ENCODE measurements at places on chromosomes 4 and X.

- no peak for DNase-seq
These were observed 96.2 kb downstream of the RBM46 start for GRCh38 chr4:154877110-154877760.

DNA sequence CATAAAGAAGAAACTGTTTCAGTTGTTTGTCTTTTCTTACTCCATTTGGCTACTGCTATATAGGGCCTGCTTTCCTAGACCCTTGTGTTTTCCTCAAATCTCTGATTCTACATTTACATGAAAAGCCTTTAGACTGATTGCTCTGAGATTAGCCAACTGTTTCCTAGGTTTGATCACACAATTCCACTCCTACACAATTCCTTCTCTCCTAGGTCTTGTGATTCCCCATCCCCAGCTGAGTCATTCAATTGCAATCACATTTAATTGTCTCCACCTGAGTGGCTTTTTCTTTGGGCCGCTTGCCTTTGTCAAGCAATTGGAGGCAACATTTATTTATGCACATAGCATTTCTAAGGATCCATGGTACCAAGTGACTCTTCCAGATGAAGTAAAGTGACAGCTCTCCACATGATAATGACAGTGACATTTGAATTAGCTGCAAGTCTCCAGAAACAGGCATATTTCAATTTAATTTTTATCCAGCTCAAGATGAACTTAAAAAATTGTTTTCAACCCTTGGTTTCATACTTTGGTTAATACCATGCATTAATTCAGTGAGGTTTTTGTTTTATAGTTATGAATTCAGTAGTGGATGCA is 35.8 kb downstream of the ATXN3L start:
- DNase-seq = no peak

- DNase-seq = no peak
These were observed 105.4 kb downstream of the GPC3 start for GRCh38 chrX:133880032-133880443.

- DNase-seq = no peak
These were observed 301.2 kb downstream of the MAPK10 start for GRCh38 chr4:86058621-86059020.

GRCh38 chrX:29453333-29453732 is 762.0 kb upstream of the MAGEB2 start:
- DNase-seq = no peak

DNA sequence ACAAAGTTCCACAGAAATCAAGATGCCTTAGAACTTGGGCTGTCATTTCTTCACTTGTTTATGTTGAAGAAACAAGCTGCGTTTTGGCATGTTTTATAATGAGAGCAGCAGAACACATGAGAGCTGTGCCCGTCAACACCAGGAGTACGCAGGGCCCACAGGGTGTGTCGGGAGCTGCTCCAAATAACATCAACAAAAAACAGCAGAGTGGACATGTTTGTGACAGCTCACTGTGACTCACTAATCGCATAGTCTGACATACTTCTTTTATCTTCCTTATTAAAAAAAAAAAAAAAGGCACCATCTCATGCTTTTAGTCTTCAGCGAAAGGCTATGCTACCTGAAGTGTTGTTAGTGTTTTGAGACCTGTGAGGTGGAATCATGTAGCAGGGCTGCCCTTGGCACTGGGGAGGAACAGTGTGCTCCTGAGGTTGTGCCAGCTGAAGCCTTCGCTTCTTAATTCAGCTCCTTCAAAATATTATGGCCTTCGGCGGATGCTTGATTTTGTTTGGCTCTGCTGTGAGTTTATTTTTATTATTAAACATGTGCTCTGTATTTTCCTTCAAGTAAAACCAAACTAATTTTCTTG is 32.8 kb downstream of the FHDC1 start:
- DNase-seq = no peak

GRCh38 chr4:139266583-139267257 is 13.3 kb downstream of the MGARP start:
- DNase-seq = peak; percentile 16

DNA sequence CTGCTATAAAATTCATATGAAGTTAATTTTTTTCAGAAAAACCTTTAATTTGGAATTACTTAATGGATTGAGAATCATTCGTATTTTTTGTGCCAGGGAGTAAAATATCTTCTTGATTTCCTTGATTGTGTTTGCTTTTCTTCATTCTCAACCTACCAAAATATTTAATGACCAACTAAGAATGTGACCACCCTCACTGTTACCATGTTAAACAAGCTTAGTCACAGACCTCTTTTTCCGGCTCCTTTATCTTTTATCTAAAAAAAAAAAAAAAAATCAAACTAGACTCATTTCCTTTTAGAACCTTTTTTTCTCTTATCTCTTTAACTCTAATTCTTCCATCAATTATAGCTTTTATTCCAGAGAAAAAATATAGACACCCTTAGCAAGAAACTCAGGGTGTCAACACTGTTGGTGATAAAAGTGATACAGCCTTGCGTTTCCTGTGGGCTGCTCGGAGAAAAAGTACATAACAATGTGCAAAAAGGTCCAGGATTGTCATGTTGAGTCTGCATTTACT is 20.6 kb upstream of the HPGDS start:
- no peak for DNase-seq

GRCh38 chr4:84483688-84484087 is 15.4 kb downstream of the NKX6-1 start:
- DNase-seq = no peak

- DNase-seq = no peak
These were observed 18.9 kb downstream of the UPF3B start for GRCh38 chrX:119833905-119834304.

DNA sequence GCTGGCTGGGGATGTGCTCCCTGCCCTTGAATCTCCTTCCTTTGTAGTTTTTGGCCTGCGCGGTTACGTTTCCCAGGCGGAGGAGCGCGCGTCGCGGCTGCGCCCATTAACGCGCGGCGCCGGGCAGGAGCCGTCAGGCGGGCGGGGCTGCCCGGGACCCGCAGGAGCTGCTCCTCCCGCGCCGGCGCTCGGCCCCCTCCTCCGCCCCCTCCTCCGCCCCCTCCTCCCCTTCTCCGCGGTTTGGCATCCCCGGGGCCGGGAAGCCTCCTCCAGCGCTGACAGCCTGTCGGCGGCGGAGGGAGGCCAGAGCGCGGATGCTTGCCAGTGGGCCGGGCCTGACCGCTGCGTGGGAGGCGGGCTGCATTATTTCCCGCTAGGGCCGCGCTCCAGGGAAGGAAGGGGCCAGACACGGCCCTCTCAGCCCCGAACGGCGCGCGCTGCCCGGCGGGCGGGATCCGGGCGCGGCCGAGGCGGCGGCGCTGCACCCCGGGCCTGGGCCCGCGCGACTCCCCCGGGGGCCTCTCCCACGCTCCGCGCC is at the start of gene DCLK2:
TSS of gene DCLK2 (plus strand) at position 405 of the 538 bp plus-strand sequence. CDS start 583 bp downstream, outside the sequence.
- DNase-seq = no peak

- no peak for DNase-seq
These were observed 101.0 kb downstream of the ATP11C start for GRCh38 chrX:139831675-139832456.

DNA sequence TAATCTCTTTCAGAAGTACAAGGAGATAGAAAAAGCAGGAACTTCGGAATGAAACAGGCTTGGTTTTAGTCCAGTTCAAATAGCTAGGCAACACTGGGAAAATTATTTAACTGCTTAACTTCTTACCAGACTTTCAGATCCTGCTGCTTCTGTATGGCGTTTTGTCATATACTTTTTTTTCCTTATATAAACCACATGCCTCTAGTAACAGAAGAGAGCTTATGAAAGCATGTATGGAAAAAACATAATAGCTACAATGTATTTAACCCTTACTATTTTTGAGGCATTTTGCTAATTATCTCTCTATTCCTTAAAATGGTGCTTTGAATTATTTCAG is 439.6 kb downstream of the INPP4B start:
- no peak for DNase-seq

DNA sequence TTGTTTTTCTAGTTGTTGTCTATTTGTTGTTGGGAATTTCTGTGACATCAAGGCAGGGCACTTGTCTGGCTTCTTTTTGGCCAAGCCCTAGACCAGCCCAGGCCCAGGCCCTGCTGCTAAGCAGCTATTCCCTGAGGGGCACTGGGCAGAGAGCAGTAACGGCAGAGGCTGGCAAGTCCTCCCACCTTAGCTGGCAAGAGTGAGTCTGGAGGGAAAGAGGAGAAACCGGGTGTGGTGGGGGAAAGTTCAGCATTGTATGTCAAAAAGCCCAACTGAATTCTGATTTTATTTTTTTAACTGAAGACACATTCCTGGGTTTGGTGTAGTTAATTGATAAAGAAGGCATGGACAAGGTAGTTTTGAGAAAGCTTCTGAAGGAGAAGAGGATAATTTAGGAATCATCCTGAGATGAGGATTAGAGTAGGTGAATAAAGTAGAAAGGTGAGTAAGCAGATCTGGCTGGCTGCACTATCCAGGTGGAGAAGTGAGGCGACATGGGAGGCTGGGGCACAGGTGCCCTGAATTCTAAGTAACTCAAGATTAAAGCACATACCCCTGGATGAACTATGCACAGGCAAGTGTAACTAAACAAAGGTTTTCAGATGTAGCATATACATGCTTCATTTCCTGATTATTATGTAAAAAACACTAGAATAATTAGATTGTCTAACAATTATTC is 57.4 kb downstream of the TAPT1 start:
- DNase-seq = no peak

DNA sequence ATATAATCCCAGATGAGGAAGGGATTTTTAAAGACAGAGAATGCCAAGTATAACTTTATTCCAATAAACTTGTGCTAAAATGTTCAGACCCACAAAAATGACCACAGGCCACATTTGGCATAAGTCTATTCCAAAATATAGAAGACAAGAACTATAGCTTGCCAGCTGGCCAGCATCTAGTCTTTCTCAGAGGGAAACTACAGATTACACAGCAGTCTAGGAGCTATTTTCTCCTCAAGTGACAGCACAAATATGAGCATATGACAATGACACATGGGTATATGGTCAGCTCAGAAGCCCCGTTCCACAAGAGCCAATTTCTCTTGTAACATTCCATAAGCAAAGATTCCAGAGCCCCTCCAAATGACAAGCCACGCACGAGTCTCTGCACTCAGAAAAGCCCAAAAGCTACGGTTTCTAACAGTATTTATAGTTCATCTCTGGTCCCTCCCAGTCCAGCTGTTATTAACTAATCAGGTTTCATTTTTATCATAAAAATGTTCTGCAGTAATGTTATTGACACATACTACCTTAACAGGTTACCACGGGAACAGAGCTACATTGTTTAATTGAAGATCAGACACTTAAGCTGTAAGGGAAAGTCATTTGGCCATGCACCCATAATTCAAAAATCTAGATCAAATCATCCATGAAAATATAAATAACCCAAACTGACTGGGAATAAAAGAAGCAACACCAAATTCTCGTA is 70.3 kb downstream of the RAB28 start:
- no peak for DNase-seq

DNA sequence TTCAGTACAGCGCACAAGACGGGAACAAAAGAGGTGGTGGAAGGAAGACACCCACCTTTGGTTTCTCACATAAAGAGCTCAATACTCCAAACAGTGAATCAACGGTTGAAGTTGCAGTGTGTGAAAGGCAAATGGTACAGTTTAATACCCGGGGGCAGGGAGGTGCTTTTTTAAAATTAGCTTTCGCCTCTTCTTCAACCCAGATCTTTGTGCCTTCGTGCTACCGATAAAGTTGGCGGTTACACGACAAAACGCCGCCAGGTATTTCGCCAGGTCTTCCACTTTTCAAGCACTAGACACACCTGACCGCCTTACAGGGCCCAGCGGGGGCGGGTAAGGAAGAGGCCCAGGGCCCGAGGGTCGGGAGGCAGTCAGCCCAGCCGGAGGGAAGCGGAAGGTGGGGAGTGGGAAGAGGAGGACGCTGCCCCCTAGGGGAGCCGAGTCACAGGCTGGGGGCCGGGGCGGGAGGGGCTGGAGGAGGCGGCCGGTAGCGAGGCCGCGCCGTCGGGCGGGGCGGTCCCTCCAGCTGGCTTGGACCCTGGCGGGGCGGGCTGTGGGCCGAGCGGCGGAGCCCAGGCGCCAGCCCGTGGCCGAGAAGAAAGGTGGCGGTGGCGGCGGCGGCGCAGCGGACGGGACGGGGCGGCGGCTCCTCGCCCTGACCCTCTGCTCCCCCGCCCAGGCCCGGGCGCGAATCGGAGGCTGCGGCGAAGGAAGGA is 16.0 kb downstream of the UTP3 start:
- peak; percentile 14 for DNase-seq

- DNase-seq = no peak
These were observed 42.4 kb downstream of the MSX1 start for GRCh38 chr4:4901877-4902276.

GRCh38 chrX:2385224-2385623 is 115.6 kb downstream of the DHRSX start:
- DNase-seq = no peak

DNA sequence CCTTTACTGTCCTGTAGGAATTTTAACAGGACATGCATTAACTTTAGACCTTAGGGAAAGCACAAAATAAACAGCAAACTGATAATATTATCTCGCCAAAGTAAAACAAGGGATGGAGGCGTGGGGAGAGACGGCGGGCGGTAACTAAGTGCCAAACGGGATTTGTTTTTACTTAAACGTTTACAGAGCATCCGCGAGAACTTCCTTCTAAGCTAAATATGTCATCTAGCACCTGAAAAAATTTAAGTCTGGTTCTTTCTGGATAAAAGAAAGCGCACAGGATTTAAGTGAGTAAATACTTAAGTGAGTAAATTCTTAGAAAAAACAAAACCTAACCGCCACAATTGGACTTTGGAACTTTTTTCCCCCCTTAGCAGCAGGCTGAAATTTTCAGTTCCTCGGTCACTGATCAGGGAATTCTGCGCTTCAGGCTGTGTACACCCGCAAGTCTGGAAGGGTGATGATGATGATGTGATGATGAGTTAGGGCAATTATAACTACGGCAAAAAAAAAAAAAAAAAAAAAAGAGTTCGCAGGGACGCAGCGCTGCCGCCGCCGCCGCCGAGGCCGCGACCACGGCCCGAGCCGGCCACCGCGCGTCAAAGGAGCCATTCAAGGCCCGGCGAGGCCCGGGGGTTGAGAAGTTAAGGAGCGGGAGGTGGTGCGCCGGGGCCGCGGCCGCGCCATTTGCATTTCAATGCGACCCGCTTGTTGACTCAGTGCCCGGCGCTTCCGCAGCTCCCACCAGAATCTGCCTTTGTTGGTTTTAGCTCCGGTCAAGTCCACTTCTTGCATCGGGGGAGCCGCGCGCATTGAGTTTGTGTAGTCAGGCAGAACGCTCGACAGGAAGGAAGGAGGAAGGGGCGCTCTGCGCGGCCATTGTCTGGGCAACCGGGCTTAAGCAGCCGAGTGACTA is 108.8 kb downstream of the SPRY1 start:
- DNase-seq = no peak

DNA sequence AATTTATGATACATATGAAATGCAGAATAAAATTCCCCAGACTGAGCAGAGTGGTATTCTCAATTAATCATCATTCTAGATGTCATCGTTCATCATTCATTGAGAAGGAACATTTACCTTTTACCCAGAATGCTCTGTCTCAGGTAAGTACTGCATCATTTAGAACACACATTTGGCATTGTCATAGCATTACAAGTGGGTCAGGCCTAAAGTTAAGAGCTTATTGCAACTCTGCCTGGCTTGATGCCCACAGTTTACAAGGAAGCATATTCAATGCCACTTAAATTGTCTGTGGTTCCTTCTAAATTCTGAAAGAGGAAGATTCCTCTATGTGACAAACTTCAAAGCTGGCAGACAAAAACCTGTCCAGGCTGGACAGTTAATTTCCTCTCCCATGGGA is 87.3 kb downstream of the CAMK2D start:
- DNase-seq = no peak

GRCh38 chr4:8289956-8290700 is 20.6 kb downstream of the HTRA3 start:
- DNase-seq = no peak

All from esophagus squamous epithelium (tissue), 5 donors.